ENCODE measurements at places on chromosomes 4 and X.

GRCh38 chr4:73615613-73616012, 4.6 kb downstream of the RASSF6 start:
- no peak for DNase-seq

- no peak for DNase-seq
Observed at GRCh38 chr4:83503974-83504373, 19.1 kb upstream of the ABRAXAS1 start.

- no peak for DNase-seq
Observed at GRCh38 chrX:49019599-49020249, 17.7 kb upstream of the GRIPAP1 start.

- peak; percentile 33 for DNase-seq
Observed at GRCh38 chr4:74934016-74934831, 1.3 kb downstream of the PARM1 start.

DNA sequence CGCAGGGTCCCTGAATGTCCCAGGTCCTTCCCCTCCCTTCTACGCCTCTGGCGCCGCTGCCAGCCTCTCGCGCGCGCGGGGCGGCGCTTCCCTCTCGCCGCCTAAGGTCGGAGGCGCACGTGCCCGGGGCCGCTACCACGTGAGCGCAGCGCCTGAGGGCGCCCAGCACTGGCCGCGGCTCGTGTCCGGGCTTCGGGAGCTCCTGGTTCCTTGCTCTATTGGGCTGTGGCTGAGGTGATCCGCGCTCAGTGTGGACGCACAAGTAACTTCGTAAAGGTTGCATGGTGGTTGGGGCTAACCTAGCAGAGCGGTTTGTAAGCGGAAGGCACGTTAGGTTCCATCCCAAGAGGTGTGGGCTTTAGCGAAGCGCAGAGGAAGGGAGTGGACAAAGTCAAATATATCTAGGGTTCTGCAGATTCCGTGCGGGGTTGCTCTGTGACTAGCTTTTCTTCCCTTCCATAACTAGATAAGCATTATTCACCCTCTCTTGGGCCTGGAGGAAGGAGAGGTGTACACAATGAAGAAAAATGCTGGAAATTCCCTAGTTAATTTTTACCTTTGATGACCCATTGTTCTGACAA, 1.8 kb downstream of the TLL1 start:
- DNase-seq: peak; percentile 79

- no peak for DNase-seq
Observed at GRCh38 chr4:122542411-122543236, 78.2 kb downstream of the IL21 start.

DNA sequence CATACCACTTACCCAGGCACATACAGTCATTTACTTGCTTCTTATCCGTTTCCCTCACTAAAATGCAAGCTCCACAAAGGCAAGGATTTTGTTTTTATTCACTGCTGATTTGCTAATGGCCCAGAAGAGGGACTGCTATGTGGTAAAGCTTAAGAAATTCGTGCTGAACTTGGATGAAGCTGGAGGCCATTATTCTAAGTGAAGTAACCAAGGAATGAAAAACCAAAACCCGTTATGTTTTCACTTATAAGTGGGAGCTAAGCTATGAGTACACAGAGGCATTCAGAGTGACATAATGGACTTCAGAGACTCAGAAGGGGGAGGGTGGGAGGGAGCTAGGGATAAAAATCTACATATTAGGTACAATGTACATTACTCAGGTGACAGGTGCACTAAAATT, 47.2 kb downstream of the RAB33B start:
- no peak for DNase-seq

DNA sequence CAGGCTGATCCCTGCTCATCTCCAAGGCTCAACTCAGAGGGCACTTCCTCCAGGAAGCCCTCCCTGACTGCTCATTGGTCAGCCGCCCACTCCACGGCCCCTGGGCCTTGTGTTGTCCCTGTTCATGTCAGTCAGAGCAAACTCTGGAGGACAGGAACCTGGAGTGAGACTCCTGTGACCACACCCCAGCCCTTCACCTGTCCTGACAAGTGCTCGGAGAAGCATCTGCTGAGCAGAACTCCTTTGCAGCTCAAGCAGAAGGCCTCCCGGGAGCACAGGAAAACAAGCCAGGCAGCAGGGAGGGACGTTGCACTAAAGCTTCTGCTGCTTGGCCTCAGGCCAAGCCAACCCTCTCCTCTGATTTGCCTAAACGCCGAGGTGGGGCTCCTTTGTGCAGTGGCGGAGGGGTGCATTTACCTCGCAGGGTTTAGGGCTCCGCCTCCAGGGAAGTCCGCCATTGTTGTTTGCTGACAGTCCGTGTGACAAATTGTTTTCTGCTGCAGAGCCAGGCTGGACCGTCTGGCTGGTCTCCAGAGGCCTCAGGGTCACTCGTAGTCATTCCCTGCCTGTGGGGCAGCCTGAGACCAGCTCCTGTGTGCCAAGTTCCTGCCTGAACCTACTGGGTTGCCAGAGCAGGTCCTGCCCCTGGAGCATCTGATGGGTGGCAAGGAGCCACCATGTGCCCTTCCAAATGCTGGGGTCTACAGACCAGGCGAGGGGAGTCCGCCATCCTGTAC, 61.8 kb downstream of the C4orf50 start:
- DNase-seq: peak; percentile 99

DNA sequence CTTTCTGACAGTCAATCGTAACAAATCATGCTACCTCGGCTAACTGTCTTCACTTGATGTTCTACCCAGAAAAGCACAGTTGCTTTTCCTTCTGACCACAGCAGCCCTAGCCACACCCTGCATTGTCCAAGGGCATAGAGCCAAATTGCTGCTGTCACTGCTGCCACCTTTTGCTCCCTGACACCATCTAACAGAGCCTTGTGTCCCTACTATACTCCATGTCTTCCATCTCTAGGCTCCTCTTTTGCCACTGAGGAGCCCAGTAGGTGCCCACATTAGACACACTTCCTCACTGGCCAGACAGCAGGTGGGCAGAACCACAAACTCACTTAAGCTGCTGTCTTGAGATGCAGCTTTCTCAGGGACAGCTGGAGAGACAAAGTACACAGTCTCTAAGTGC, 91.4 kb downstream of the ANXA3 start:
- DNase-seq: no peak

DNA sequence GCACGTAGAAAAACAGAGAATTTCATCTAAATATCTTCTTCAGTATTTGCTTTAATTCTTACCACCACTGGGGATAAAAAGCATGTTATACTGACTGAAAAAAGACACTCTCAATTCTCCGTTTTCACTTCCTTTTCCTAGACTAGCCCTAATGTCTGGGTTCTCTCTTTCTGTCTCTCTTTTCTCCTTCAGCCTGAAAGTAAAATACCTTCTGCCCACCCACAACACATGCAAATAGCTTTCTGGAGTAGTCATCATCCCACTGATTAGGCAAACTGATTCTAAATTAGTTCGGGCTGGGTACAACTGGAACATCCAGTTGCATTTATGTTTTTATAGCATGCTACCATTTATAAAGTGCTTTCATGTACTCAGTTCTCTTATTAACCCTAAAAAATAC, 142.4 kb upstream of the ANKRD50 start:
- DNase-seq: no peak

GRCh38 chrX:45722471-45722870, 521.8 kb upstream of the DIPK2B start:
- DNase-seq: no peak

- DNase-seq: no peak
Observed at GRCh38 chrX:30577362-30577991, at the start of gene TASL. Gene TASL, minus strand, starts transcription at chrX:30577766. Its CDS starts 17,411 bp downstream, at chrX:30560355.

DNA sequence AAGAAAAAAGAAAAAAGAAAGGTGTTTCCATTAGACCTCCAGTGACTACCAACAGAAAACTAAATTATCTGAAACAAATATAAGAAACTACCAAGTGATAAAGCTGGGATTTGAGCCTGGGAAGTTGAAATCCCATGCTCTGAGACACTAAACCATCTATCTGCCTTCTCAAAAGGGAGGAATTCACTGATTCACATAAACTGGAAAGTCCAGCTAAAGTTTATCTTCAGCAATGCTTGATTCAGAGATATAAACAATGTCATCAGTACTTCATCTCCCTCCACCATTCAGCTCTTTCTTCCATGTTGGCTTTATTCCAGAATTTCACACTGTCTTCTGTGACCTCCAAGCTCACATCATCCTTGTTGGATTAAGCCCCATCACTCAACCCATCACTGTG, 96.3 kb downstream of the IQCM start:
- DNase-seq: no peak

Data from COR-L47 (cell line).